ENCODE measurements at places on chromosomes 16 and 17.

GRCh38 chr17:48282303-48282702 lies 147.7 kb downstream of the SKAP1 start:
- no peak for DNase-seq

DNA sequence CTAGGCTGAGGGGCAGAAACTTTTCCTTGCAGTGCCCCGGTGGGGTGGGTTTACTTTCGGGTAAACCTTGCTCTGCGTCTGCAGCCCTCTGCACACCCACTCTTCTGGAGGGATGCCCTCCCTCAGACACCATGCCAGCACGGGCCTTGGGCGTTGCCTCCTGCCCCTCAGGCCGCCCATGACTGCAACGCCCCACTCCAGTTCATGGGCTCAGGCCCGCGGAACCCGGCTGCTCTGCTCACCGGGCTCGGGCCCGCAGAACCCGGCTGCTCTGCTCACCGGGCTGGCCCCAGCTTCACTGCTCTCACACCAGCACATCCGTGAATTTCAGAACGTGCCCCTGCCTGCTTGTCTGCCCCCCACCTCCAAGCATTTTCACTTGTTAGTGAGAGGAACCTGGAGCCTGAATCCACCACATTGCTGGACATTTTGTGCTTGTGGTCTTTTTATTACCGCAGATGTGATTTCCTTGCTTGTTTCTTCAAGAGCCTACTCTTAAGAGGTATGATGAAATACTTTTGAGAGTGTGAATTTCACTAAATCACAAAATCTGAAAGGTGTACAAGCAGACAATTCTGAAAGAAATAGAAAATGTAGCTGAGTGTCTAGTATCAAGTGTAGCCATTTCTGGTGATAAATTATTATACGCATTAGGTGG lies 130.9 kb downstream of the RPTOR start:
- DNase-seq = no peak

GRCh38 chr16:81181013-81181720 lies 57.3 kb upstream of the BCO1 start:
- DNase-seq = peak; percentile 85

DNA sequence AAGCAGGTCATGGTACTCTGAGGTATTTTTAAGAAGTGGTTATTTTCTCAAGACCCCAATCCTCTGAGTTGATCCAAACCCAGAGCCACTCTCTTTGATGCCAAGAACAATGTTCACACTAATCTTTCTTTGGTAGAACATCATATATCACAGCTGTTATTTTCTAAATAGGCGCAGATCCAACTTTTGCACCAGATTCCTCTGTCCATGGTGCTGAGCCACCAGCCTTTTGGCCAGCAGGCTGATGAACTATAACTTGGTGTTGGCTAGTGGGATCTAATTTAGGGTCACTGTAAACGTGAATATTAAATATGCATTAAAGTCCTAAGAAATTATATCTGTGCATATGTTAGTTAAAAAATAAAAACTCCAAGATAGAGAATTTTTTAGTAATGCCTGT lies 7.0 kb upstream of the ZKSCAN2 start:
- no peak for DNase-seq

DNA sequence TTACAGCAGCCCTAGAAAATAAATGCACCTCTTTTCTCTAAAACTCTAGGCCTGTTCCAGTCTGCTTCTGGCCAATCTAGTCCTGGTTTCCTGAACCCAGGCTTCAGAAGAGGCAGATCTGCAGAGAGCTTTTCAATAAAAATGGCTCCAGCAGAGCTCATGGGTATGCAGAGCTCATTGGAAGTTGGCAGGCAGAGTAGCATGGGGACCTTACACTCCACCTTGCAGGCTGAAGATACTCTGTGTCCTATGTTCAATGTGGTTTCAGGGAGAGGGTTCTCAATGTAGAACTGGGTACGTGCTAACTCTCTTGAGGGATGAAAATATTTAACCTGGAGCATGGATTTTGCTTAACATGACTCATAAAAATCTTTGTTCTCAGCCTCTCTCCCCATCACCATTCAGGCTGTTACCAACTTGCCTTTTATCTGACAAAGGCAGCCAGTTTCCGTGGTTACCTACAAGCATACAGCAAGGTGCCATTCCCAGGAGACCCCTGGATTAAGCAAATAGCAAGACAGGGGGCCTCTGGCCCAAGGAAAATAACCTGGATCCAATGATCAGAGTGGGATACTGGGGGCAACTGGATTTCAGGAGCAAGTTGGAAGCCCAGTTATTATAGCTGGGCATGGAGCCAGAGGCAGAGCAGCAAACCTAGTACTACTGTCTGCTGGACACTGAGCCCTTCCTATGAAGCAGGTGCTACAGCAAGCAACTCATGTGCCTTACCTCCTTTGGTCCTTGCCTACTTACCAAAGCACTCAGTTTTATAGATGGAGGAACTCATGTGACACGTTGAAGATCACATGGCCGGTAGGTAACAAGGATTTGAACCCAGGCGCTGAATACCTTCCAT lies 98.2 kb upstream of the DHX40 start:
- DNase-seq = no peak

- no peak for DNase-seq
Measured at GRCh38 chr16:24849641-24850040, 3.9 kb downstream of the SLC5A11 start.

- DNase-seq = no peak
Measured at GRCh38 chr17:8056976-8057625, 18.2 kb downstream of the ALOX15B start.

GRCh38 chr16:82544378-82545160 lies 82.2 kb upstream of the CDH13 start:
- DNase-seq = no peak

GRCh38 chr17:61372436-61372835 lies 27.2 kb upstream of the TBX2 start:
- DNase-seq = no peak

- no peak for DNase-seq
Measured at GRCh38 chr17:62802561-62803205, 5.4 kb downstream of the MARCHF10 start.

DNA sequence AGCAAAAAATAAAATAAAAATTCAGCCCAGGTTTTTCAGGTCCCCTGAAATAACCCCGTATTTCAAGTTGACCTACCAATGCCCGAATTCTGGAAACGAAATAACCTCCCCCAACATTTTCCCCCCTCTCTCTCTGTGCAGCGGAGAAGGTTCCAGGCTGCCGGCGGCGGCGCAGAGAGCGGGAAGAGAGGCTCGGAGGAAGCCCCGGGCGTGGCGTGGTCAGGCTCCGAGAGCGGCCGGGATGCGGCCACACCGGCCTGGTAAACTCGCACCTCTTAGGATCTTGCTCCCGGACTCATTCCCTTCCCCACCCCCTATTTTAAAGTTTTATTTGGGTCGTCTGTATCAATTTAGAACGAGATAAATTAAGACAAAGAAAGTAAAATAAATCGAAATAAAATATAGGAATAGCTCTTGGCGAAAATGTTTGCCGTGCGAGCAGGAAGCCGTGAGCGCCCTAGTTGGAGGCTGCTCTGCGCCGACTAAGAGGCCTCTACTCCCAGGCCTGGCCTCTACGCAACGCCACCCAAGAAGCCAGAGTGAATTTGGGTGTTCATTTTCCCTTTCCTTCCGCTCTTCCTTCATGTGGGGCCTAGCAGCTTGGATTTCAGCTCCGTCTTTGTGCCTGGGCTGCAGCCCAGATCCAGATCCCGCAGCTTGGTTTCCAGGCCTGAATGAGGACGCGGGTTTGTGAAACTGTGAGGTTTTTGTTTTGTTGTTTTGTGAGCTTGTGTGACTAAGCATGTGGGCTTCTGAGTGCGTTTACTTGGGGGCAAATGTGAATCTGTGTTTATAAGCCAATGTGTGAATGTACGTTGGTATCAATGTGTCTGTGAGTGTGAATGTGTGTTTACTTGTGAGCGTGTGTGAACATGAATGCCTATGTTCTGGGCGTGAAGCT lies 1.5 kb upstream of the HOXB6 start:
- peak; percentile 59 for DNase-seq

DNA sequence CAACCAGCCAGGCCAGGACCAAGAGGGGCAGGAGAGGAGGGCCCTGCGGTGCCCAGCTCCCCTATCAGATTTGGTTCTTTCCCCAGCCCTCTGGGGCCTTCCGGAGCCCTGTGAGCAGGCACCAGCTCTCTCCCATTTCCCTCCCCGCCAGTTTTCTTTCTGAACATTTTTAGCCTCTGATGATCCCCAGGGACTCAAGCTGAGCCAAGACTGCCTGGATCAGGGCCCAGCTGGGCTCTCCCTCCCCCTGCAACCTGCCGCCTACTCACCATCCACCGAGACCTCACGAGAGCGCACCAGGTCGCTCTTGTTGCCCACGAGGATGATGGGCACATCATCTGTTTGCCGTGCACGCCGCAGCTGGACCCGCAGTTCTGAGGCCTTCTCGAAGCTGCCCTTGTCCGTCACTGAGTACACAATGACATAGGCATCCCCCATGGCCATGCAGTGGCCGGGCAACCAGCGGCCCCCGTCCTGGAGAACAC lies 2.0 kb downstream of the RRAD start:
- peak; percentile 63 for DNase-seq

DNA sequence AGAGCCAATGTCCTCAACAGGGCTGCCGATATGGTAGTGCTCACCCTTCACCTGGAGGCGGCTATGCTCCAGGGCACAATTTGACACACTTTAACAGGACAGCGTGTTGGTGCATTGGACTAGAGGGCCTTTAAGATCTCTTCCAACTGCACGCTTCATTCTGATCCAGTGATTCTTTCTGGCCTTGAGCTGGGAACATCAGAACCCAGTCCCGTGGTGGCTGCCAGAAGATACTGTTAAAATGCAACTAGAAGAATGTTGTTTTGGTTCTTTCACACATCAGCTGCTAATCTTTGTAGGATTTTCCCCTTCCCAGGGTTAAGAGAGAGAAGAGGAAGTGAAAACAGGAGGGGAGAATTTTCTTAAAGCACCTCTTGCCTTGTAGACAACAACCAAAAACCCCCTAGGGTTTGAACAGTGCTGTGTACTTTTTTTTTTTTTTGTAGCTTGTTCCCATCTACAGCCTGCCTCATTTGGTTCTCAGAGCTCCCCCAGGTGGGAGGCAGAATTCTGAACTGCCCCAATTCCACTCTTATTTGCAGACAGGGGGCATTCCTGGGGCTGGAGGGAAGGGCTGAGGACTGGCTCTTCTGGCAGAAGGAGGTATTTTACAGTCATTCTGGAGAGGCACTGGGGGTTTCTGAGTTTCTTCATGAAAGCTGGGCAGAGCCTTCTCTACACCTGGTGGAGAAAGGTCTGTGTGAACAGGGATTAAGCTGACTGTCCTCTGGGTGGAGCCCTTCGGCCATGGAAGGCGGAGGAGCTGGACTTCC lies 32.4 kb downstream of the SMARCE1 start:
- DNase-seq = no peak

DNA sequence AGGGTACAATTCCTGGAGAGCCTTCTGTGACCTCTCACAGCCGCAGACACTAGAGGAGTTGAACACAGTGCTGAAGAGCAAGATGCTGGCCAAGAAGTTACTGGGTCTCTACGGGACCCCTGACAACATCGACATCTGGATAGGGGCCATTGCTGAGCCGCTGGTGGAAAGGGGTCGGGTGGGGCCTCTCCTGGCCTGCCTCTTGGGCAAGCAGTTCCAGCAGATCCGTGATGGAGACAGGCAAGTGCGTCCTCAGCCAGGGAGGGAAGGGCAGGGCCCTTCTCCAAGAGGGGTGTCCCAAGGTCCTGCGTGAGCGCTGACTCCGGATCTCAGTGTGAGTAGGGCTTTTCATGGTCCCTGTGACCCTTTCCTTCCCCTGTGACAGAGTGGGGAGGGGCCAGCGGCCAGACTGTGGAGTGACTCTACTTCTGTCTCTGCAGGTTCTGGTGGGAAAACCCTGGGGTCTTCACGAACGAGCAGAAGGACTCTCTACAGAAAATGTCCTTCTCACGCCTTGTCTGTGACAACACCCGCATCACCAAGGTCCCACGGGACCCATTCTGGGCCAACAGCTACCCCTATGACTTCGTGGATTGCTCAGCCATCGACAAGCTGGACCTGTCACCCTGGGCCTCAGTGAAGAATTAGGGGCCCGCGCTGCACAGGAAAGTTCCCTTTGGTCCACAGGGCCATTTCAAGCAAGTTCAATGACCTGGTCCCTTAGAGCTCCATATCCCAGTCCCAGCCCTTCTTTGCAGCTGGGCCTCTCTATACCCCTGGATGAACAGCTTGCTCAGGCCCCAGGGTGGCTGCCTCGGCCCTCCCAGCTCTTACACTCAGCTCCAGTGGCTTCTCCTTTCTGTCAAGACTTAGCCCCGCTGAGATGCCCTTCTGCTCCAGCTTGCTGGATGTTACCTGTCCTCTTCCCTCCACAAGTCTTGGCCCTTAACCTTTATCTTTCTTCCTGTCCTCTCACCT lies 13.1 kb downstream of the MPO start:
- no peak for DNase-seq

DNA sequence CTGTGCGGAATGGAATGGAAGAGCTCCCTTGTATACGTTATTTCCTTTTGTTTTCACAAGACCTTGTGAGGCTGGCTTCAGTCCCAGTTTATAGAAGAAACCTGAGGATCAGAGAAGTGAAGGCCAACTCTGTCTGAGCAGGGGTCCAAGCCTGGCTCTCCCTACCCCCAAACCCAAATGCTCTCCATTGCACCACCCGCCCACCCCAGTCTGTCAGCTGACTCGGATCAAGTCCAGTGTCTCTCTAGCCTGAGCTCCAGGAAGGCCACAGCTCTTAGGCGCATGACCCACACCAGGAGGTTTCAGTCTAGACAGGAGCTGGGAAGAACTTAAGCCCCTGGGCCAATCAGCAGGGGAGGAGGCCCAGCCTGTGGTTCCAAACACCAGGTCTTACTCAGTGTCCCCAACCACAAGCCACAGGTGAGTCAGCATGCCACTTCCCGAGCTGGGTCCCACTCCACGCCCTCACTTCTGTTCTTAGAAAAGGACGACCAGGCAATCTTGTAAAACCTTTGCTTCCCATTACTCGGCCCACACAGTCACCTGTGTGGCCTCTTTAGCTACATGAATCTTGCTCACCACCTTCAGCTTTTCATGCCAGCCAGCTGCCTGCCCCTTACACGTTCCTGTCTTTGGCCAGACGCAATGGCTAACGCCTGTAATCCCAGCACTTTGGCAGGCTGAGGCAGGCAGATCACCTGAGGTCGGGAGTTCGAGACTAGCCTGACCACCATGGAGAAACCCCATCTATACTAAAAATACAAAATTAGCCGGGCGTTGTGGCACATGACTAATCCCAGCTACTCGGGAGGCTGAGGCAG lies 27.8 kb downstream of the TK2 start:
- DNase-seq = peak; percentile 87

DNA sequence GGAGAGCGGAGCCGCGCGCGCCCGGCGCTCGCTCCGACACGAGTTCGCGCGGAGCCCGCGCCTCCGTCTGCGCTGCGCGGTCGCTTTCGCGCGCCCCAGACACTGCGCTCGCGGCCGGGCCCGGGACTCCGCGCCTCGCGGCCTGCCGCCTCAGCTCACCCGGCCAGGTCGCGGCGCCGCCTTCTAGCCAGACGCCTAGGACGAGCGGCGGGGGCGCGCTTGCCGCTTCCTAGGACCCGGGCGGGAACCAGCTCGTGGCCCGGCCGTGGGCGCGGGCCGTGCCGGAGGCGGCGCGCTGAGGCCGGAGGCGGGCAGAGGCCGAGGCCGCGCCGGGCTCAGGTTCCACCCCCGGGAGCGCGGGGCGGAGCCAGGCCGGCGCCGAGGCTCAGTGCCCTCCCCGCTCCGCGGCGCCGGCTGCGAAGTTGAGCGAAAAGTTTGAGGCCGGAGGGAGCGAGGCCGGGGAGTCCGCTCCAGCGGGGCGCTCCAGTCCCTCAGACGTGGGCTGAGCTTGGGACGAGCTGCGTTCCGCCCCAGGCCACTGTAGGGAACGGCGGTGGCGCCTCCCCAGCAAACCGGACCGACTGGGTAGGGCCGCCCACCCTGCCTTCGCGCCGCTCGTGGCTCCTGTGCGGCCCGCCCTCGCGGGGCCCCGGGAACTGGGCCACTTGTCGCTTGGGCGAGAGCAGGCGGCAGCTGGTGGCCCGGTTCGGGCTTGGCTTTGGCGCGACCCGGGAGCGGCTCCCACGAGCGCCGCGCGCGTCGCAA lies at the start of gene SPHK1:
Gene SPHK1 (plus strand): TSS at position 388 of the 765 bp plus-strand sequence. CDS start 1,036 bp downstream, outside the sequence.
- DNase-seq = peak; percentile 86
